KG1 (cell line): ENCODE measurements at places on chromosomes 5 and 9.

DNA sequence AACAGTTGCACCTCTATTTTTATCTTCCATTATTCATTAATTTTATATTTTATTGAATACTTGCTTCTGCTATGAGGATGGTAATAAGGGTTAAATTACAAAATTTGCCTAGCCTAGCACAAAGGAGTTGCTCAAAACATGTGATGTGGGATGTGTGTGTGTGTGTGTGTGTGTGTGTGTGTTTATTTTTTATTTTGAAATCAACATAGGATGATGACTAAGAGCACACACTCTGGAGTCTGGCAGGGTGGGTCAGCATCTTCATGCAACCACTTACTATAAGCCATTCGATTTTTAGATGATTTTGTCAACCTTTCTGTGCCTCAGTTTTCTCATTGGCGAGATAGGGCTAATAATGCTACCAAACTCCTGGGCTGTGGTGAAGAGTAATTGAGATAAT is 57.7 kb upstream of the MAMDC2 start:
- no peak for DNase-seq

- DNase-seq = no peak
These were observed 636.1 kb downstream of the PSAT1 start for GRCh38 chr9:78932849-78933627.

- DNase-seq = no peak
These were observed 83.6 kb downstream of the ENC1 start for GRCh38 chr5:74556631-74557595.

DNA sequence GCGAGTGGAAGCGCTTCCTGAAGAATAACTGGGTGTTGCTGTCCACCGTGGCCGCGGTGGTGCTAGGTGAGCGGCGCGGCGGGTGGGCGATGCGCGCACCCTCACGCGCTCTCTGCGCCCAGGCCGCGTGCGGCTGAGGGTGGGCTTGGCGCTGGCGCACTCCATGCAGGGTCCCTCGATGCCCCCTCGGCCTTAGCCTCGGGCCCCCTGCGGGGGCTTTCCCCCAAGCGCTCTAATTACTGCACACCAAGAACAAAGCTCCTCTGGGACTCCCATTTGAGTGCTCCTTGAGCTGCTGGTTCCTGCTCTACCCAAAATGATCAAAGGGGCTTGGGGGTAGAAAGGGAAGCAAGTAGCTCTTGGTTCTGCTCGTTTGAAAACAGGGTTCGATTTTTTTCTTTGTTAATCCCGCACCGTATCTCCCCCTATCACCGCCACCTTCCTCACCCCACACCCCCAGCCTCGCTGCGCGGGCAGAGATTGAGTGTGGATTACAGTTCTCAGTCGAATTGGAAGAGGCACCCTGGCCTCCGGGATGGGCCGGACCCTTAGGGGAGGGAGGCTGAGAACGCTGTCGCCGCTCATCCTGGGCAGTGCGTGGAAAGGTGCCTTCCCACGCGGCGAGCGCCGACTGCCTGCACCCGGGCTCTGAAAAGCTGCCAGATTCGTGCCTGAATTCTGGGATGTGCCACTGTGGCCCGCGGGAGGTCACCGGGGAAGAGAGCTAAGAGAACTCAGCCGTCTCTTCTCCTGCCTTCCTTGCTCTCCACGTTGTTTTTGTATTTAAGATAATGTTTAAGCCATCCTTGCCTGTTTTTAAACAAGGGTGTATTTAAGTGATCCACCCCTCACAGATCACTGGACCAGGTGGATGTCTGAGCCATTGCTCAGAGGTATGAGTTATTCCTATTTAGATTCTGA is 697 bp downstream of the SLC1A1 start:
- DNase-seq = no peak

GRCh38 chr5:201672-202071 is 10.4 kb downstream of the LRRC14B start:
- no peak for DNase-seq

DNA sequence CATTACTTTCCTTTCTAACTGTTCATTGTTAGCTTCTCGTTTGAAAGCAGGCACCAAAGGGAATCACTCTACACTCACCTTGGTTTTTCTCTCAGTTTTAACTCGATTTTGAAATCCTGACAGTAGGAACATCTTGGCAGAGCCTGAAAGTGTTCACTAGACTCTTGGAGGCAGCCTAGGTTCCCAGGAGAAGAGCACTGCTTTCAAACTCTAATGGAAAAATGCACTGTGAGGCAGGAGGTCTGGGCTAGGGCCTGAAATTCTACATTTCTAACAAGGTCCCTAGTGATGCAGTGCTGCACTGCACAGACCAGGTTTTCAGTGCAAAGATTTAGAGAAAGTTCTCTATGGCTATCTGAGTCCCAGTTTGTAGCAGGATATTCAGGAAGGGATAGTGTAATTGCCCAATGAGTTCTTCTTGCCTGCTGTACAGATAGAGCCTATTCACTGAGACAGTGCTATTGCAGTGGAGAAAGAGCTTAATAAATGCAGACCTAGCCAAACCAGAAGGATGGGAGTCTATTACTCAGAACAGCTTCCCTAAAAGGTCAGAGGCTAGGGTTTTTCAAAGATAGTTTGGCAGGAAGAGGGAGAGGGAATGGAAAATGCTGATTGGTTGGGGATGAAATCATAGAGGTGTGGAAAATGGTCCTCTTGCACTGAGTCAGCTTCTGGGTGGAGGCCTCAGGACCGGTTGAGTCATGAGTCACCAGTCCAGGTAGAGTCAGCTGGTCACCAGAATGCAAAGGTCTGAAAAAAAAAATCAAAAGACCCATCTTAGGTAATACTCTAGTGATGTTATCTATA is 153.9 kb downstream of the GPBP1 start:
- DNase-seq = no peak

- no peak for DNase-seq
These were observed 149.3 kb upstream of the PPP1R26 start for GRCh38 chr9:135330307-135330631.

DNA sequence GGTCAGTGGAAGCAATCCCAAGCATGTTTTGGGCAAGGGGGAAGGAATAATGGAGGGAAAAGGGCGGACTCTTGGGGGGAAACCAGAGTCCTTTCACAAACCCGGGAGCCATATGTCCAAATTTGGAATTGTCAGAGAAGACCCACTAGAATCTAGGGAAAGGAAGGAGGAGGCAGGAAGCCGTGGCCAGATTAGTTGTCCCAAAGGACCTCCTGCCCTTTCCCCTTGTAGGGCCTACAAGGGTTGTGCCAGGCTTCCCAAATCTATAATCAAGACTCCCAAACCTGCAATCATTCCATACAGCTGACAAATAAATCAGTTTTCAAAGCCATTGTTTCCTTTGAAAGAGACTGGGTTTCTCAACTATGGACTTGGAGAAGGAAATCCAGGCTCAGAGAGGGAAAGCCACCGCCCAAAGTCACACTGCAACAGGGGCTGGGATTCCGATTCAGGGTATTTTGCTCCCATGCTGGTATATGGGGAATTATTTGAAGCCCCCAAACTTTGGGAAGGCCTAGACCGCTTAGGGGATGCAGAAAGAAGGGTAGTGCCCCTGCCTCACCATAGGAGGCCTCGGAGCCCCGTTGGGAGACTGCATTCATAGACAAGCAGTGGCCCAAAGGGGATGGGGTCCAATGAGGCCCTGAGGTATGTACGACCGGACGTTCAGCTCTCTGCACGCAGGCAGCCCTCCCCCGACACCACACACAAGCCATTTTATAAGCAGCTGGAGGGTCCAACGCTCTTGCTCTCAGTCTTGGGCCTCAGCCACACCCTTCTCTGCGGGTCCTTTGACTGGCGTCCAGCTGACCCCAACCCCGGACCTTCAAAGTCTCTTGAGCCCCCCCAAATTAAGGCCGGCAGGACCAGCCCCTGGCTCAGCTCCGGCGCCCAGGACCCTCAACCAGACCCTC is 815 bp downstream of the ANXA6 start:
- DNase-seq = no peak
